Osteoblast (primary cell): ENCODE measurements at places on chromosomes 16 and 17. TPM values are rescaled to one million over a fixed set of nuclear protein-coding genes. Genes with fewer than 3 reads are reported as not detected.
A peak's percentile ranks its signal among the peaks of the same experiment; 100 is the strongest.

C17orf50 gene
- total RNA-seq = not detected in 2 replicates

ITGB4 gene
- 0.29 and 0.36 TPM in 2 replicates for total RNA-seq

ULK2 gene
- total RNA-seq = 27.5 and 37.1 TPM in 2 replicates

C1QTNF1 gene
- total RNA-seq = 13.8 and 14.4 TPM in 2 replicates

TNK1 gene
- total RNA-seq = 0.36 TPM in 1 of 2 replicates, not detected in the other

GRCh38 chr16:5874899-5875298 is 777.3 kb upstream of the EEF2KMT start:
- no peaks in the 10 kb centered on the region for H3K27me3 ChIP-seq
- H3K4me1 ChIP-seq = no peaks in the 10 kb centered on the region
- H3K36me3 ChIP-seq = no peaks in the 10 kb centered on the region
- no peak overlapping the region for H3K27ac ChIP-seq

DNA sequence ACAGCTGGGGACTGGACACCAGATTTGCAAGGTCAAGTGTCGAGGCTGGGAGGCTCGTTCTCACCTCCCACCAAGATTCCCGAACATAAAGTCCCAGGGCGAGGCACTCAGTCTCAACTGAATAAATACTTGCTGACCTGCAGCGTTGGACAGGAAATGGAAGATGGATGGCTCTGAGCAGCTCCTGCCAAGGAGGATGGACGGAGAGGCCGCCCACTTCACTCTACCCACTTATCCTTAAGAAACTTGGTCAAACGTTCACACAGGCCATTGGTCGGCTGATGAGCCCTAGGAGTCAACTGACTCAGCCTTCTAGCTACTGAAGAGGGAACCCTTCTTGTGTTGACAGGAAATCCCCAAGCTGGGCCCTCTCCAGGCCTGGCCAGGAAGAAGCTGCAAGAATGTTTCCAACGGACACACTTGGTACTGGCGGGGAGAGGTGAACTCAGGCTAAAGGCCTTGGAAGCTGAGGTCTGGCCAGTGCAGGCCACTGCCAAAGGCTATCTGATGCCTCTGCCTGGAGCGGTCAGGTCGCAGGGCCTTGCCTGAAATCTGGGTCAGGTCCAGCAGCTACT is 50.0 kb downstream of the VAC14 start:
- peak overlapping the region; percentile 82 for H3K27ac ChIP-seq
- DNase-seq = peak; percentile 98
- H3K36me3 ChIP-seq = no peaks in the 10 kb centered on the region
- peak overlapping the region; percentile 13 for H3K4me3 ChIP-seq
- H3K27me3 ChIP-seq = no peaks in the 10 kb centered on the region

GRCh38 chr16:87982581-87983041 is 31.4 kb downstream of the BANP start:
- no peak overlapping the region for H3K27ac ChIP-seq
- no peaks in the 10 kb centered on the region for H3K27me3 ChIP-seq
- H3K4me1 ChIP-seq = peaks cover 4% of the 10 kb centered on the region

DNA sequence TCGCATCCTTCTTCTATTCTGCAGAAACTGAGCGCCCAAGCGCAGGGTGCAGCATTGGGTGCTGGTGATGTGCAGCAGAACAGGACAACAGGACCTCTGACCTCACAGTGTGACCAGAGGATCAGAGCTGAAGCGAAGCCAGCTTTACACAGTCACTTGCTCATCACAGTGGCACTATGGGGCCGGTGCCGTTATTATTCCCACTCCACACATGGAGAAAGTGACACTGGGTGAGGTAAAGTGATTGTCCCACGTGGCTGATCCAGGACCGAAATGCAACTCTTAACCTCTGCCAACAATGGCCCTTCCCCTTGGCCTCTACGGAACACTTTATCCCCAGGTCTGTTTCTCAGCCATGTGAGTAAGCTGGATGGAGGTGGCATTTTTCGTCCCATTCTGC is 171.2 kb downstream of the C16orf78 start:
- no peak overlapping the region for H3K4me3 ChIP-seq
- no peaks in the 10 kb centered on the region for H3K27me3 ChIP-seq
- DNase-seq = peak; percentile 58
- no peak overlapping the region for H3K27ac ChIP-seq
- H3K36me3 ChIP-seq = no peaks in the 10 kb centered on the region
- H3K4me1 ChIP-seq = no peaks in the 10 kb centered on the region

GRCh38 chr17:4556996-4557395 is 1.8 kb upstream of the MYBBP1A start:
- no peak overlapping the region for H3K27ac ChIP-seq
- H3K4me1 ChIP-seq = peaks cover 19% of the 10 kb centered on the region
- peaks cover 17% of the 10 kb centered on the region for H3K36me3 ChIP-seq

GRCh38 chr17:45231481-45232116 is 9.9 kb downstream of the FMNL1 start:
- peak; percentile 82 for DNase-seq
- H3K36me3 ChIP-seq = no peaks in the 10 kb centered on the region
- no peak overlapping the region for H3K4me3 ChIP-seq
- no peaks in the 10 kb centered on the region for H3K27me3 ChIP-seq

DNA sequence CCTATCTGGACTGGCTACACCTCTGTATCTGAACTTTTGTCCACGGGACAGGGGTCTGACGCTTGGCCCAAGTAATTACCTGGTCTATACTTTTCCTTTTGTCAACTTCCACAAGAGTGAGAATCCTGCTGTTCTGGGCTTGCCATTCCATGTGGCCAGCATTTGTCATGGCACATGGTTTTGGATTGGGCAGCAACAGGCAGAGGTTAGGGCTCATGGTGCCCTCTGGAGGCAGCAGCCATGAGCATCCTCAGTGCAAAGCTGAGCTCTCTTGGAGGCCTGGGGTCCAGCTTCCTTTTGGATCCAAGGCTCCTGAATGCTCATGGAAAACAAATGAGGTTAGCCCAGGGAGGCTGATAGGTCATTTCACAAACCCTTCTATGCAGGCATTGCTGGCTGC is 7.5 kb upstream of the EDC4 start:
- DNase-seq = peak; percentile 89
- H3K27ac ChIP-seq = peak overlapping the region; percentile 56
- no peaks in the 10 kb centered on the region for H3K27me3 ChIP-seq
